ENCODE measurements at places on chromosomes 4 and X.

DNA sequence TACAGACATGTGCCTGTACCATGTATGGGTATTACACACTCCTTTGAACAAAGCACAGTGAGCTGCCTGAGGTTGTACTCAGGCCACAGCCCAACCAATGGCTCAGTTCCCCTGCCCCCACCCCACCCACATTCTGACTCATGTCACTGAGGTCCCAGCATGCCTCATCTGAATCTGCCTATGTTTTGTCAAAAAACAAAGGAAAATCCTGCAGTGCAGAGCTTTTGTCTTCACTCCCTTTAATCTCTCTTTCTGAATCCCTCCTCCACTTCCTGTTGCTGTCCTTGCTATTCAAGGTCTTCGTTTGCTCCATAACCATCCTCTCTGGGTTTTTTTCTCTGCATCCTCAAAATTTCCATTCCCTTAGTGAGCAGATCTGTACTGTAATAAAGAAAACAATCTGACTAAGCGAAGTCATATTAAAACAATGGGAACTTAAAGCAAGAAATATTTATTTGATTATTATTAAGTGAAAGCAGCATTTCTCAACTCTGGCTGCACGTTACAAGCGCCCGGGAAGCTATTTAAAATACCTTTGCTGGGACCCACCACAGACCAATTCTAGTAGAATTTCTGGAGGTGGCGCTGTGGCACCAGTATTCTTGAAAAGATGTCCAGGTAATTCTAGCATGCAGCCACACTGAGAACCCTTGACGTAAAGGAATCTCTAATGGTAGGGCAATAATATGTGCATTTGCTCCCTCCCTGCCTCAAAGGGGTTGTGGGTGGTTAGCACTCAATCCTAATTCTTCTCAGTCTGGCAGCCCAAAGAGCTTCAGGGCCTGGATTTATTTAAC lies 8.7 kb downstream of the GUCY2F start:
- ATAC-seq, result peak; percentile 93

DNA sequence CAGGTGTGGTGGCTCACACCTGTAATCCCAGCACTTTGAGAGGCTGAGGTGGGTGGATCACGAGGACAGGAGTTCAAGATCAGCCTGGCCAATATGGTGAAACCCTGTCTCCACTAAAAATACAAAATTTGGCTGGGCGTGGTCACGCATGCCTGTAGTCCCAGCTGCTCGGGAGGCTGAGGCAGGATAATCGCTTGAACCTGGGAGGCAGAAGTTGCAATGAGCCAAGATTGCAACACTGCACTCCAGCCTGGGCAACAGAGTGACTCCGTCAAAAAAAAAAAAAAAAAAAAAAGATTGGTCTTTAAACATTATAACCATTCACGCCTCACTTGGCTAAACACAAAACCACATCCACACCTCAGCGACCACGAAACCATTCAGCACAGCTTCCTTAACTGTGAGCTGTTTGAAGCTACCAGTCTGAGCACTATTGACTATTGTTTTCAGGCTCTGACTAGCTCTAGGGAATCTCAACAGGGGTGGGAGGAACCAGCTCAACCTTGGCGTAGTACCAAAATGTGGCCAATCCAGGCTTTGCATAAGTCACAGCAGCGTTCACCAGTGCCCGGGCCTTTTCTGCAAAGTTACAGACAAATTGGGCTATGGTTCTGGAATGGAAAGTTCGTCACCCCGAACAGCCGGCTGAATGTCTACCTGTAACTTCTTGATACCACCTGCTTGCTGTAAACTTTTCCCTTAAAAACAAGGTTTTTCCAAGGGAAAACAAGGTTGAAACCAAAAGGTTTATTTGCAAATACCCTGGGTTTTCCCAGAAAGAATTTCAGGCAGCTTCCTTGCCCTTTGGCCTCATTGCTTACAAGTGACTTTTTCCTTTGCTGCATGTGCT lies 73.6 kb upstream of the DHX15 start:
- ATAC-seq, result peak; percentile 97

- no peak for ATAC-seq
Observed at GRCh38 chrX:155262970-155263754, 1.1 kb downstream of the RAB39B start.

DNA sequence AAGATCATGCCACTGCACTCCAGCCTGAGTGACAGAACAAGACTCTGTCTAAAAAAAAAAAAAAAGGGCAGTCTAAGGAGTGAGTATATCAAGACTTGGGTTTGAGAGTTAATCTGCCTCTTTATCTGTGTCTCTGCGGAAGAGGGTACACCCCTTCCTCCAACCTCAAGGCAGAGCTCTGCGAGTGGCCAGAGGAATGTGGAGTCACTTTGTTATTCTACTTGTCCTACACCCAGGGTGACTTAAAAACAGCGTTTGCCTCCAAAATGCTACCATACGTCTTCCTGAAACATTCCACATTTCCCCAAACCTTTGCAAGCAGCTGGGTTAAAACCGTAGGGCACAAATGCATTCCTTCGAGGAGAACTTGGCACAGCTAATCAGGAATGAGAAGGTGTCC lies 199.9 kb downstream of the SHOX start:
- ATAC-seq, result no peak

- ATAC-seq, result no peak
Observed at GRCh38 chr4:172652369-172652768, 516.2 kb upstream of the GALNT7 start.

- ATAC-seq, result no peak
Observed at GRCh38 chrX:117610806-117611205, 505.8 kb downstream of the KLHL13 start.

- ATAC-seq, result no peak
Observed at GRCh38 chr4:75101906-75102786, 169.2 kb downstream of the PARM1 start.

DNA sequence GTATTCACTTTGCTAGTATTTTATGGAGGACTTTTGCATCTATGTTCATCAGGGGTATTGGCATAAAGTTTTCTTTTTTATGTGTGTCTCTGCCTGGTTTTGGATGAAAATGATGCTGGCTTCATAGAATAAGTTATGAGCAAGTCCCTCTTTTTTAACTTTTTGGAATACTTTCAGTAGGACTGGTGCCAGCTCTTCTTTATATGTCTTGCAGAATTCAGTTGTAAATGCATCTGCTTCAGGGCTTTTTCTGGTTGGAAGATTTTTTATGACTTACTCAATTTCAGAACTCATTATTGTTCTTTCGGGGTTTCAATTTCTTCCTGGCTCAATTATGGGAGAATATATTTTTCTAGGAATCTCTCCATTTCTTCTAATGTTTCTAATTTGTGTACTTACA lies 9.1 kb upstream of the CSN2 start:
- ATAC-seq, result no peak

DNA sequence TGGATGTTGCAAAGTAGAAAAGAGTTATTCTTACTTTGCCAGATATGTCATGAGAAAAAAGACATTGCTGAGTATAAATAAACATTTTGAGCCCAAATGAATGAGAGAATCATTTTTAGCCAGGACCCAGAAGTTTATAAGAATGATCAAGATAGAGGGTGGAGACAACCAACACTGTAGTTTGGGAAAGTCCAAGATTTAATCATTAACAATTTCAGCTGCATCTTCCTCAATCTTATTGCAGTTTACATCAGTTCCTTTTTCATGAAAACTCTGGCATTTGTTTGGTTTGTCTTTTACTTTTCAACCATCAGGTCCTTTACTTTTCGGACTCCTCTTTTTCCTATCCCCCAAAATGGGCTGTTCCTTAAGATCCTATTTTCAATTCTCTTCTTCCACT lies 645.9 kb downstream of the ANKRD50 start:
- no peak for ATAC-seq

GRCh38 chr4:165524532-165525190 lies 145.9 kb downstream of the CPE start:
- no peak for ATAC-seq

DNA sequence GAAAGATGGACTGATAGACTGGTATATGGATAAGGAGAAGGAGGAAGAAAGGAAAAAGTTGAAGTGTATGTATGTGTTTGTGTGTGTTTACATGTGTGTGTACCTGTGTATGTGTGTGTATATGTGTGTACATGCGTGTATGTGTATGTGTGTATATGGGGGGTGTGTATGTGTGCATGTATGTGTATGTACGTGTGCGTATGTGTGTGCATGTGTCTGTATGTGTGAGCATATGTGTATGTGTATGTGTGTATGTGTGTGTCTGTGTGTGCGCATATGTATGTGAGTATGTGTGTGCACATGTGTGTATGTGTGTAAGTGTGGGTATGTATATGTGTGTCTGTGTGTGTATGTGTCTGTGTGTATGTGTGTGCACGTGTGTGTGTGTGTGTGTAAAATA lies 101.5 kb upstream of the KLHL13 start:
- ATAC-seq, result peak; percentile 28

DNA sequence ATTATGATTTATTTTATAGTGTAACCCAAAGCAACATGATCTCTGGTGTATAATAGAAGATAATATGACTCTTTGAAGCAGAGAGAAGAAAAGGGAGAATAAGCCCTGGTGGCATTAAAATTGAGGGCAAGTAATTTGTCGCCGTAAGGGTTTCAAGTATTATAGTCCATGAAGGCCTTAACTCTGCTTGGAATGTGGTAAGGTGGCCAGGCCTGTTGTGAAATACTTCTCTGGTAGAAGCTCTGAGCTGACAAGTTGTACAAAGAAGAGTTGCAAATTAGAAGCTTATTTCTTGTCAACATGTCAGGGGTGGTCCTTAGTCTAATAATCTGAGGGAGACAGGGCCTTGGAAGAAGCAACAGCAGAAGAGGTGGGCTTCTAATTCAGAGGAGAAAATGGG lies 151.7 kb upstream of the HHIP start:
- no peak for ATAC-seq

- peak; percentile 93 for ATAC-seq
Observed at GRCh38 chr4:105306158-105306781, 159.6 kb downstream of the TET2 start.

DNA sequence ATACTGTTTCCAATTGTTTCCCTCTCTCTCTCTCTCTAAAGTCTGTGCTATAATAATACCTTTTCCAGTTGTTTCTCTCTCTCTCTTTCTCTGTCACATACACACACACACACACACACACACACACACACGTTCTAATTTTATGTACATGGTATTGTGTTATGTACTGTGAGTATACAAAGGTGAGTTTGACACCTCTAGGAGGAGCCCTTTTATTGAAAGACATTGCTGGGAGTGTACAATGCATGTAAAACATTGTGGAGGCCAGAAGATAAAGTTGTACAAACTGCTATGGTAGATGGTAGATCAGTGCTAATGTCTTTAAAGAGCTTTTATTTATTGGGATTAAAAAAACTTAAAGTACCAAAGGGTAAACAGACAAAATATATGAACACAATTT lies 53.6 kb downstream of the BLTP1 start:
- no peak for ATAC-seq

DNA sequence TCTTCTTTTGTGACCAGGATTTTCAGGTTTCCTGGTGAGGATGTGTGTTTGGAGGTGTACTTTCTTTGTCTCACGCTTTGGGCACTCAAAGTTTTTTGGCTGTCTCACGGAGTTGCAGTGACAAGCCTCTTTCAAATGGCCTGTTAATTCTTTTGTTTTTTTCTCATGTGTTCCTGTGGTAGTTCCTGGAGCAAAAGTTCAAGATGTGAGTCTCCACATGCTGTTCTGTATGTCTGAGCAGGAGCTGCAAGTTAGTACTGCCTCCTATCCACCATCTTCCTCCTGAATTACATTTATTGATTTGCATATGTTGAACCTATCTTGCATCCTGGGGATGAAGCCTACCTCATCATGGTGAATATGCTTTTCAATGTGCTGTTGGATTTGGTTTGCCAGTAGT lies 118.5 kb downstream of the VSIG4 start:
- peak; percentile 64 for ATAC-seq

DNA sequence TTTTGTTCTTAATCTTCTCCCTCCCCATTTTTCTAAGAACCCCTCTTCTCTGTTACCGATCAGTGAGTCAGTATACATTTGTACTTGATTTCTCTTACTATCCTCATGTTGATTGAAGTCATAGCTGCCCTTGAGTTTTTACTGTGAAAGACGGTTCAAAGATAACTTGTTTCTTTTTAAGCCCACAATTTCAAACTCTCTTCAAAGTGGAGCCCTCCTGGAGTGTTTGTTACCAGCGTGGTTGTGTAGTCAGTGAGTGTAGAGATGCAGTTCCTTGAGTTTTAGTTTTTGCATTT lies 7.9 kb downstream of the PPP1R3F start:
- ATAC-seq, result no peak

DNA sequence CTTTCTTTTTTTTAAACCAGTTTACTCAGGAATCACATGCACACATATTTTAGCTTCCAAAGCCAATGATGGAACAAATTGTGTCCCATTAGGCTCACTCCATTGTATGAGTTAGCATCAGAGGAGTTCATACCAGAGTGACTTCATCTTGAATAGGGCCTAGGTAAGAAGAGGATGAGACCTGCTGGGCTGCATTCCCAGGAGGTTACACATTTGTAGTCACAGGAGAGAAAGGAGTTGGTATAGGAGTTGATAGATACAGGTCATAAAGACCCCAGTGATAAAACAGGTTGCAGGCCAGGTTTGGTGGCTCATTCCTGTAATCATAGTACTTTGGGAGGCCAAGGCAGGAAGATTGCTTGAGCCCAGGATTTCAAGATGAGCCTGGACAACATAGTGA lies 9.3 kb downstream of the PDGFRA start:
- ATAC-seq, result no peak

GRCh38 chr4:135185256-135185655 lies 983.7 kb upstream of the PABPC4L start:
- ATAC-seq, result no peak

DNA sequence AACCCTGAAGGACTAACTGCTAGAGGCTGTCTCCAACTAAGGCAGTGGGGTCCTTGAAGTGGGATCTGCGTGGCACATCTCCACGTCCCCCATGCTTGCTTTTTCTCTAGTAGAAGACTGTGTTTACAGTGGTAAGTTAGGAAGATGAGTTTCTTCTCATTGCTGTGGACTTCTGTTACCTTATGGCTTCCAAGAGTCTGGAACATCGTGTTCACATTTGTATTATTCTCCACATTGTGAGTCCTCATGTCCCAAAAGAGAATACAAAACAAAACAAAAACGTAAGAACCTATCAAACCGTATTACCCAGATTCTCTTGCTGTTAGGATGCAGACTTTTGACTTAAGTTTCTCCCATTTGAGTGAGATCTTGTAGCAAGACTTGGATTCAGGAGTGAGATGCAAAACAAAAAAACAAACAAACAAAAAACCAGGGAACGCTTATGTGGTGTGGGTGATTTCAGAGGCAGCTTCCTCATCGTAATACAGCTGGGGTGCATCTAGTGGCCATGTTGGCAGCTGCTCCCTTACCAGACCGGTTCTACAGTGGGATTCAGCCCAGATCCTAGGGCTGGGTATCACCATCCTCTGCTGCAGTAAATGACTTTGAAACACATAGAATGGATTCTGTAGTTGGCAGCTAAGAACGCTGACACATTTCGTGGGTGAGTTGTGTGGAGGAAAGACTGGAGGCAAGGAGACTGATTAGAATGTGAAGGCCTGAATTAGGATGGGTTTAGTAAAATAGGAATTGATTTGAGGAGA lies 41.3 kb downstream of the TMEM131L start:
- peak; percentile 96 for ATAC-seq

GRCh38 chr4:24650849-24651640 lies 66.7 kb upstream of the DHX15 start:
- ATAC-seq, result no peak

GRCh38 chr4:139453041-139453370 lies 915 bp upstream of the RAB33B start:
- ATAC-seq, result peak; percentile 45

- ATAC-seq, result no peak
Observed at GRCh38 chr4:14520171-14520570, 482.1 kb upstream of the CPEB2 start.

GRCh38 chr4:151541389-151542071 lies 132.6 kb downstream of the FHIP1A start:
- peak; percentile 95 for ATAC-seq

- ATAC-seq, result no peak
Observed at GRCh38 chr4:170741856-170742255, 652.1 kb upstream of the AADAT start.

GRCh38 chrX:18617407-18617750 lies 54.5 kb downstream of the RS1 start:
- peak; percentile 88 for ATAC-seq
